ENCODE measurements at places on chromosomes 4 and X.

DNA sequence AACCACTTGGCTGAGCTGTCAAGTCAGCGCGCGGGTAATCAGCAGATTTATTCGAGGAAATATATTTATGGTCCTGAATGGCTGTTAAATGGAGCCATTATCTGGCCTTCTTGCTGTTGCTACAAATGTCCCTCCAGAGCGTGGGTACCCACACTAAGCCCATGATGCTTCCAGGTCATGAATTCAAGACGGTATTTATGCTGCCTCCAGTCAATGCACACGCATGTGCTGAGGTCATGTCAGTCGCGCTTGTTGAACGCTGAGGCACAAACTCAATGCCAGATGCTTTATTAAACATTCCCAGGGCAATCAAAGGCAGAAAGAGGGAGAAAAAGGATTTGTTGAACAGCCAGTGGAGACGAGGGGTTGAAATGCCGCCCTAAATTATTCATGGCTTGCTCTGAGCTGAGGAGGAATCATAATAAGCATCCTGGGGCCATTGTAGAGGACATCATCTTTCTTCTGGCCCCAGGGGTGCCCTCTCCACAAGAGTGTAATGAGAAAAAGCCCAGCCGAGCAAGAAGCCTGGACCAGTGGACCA lies 36.1 kb upstream of the CLDN24 start:
- no peak for DNase-seq

GRCh38 chrX:18931972-18932371 lies 51.9 kb downstream of the PHKA2 start:
- peak; percentile 4 for DNase-seq

DNA sequence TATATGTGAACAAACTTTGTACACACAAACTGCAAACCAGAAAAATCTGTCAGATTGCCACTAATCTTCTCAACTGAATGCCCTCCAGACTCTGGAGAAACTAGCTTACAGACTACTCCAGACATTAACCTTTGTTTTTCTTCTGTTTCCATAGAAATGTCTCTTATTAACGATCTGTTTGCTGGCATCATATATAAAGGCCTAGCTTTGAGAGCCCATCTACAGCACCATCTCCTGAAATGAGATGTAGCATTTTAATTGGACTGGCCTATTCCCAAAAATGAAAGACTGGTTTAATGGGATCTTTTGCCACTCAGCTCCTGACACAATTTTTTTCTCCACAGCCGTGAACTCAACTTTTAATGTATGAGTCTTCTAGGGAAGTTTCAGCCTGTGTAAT lies 266.0 kb upstream of the IL1RAPL1 start:
- DNase-seq, result no peak

- no peak for DNase-seq
These were observed 110.2 kb upstream of the MYOZ2 start for GRCh38 chr4:119025420-119025819.

DNA sequence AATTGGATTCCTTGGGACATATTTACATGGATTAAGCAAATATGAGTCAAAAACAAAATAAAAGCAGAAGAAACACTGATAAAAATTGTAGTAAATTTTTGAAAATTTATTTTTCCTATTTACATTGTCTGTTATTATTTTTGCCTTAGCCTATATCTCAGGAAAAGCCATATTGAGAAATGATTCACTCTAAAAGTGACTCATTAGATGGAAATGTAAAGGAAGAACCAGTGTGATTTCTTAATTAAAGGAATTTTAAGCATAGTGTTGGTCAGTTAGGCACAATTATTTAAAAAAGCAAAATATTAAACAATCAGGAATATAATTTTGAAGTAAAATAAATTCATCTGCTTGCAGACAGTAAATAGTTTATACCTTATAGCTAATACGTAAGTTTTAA lies 167.4 kb upstream of the NAP1L5 start:
- DNase-seq, result no peak

DNA sequence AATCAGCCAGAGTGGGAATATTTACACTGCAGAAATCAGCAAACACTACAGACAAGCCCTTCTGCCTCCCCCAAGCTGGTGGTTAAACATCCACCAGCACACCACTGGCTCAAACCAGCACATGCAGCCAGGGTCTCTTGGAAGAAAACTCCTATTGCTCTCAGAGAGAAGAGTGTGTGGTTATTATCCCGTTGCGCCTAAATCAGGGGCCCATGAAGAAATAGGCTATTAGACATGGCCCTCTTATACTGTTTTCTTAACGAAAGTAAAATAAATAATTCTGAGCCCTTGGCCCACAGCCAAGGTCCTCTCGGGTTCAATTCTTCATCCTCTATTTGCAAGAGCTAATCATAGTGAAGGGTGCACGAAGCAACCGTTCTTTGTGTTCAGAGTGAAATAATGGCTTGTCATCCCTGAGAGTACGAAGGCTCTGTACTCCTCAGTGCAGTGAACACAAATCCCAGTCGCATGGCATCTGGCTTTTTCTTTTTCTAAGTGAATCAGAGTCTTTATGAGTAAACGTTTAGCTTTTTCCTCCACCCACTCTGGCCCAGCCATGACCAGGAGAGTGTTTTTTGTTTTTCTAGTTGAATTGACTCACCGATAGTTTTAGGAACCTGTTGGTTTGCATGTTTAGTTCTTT lies 33.4 kb upstream of the RBM47 start:
- peak; percentile 70 for DNase-seq

DNA sequence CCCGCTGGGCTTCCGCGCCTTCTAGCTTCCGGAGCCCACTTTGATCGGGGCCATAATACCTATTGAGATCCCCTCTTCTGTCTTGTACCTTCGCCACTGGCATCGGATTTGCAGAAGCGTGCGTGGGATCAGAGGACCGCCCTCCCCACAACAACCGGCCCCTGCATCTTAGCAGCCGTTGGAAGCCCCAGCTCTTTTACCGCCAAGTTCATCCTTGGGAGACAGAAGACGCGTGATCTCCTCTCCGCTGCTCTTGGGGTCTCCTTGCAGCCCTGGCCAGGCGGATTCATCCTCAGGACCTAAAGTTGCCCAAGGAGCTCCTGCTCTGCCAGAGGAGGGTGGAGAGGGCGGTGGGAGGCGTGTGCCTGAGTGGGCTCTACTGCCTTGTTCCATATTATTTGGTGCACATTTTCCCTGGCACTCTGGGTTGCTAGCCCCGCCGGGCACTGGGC lies 1.6 kb downstream of the SLIT2 start:
- no peak for DNase-seq

GRCh38 chr4:8129136-8129535 lies 29.5 kb downstream of the ABLIM2 start:
- no peak for DNase-seq

DNA sequence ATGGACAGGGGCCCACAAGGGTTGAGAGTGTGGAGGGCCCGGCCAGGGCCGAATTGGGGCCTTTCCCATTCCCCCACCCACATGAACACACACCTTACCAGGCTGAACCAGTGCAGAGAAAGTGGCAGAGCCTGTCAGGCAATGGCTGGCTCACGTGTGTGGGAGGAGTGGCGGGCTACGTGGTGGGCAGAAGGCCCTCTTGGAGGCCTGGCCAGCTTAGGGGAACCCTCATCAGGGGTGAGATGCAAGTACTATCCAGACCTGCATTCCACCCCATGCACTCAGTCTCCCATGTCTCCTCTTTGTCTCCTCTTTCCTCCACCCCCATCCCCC lies 965 bp downstream of the TCEAL4 start:
- DNase-seq, result no peak

Data from stromal cell of bone marrow (primary cell).